Activated CD8-positive, alpha-beta memory T cell treated with anti-CD3 and anti-CD28 coated beads for 4 hours (primary cell): ENCODE measurements at places on chromosomes 6 and 20.

DNA sequence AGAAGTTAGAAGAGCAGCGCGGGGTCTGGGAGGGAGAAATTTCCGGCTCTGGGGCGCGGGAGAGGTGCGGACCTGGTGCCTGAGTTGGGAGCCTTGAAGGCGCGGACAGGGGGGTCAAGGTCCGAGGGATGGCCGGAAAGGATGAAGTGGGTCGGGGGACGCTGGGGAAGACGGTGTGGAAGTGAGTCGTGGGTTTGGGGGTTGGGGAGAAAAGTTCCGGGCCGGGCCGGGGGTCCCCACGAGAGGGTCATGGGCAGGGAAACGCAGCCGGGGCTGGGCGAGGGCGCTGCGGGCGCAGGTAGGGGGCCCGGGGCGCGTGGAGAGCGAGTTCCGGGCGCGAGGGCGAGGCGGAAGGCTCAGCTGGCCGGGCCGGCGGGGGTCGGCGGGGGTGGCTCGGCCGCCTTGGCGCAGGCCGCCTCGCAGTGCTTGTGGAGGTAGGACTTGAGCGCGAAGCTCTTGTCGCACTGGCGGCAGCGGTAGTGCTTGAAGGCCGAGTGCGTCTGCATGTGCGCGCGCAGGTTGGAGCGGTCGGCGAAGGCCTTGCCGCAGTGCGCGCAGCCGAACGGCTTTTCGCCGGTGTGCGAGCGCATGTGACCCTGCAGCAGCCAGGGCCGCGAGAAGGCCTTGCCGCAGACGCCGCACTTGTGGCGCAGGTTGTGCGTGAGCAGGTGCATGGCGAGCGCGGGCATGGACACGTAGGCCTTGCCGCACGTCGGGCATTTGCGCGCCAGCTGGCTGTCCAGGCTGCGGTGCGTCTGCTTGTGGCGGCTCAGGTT is 10.5 kb upstream of the SRXN1 start:
- no peak for DNase-seq

GRCh38 chr20:324177-325044 is 941 bp upstream of the SOX12 start:
- peak; percentile 83 for DNase-seq

- no peak for DNase-seq
Observed at GRCh38 chr6:24766680-24767462, 7.9 kb upstream of the GMNN start.

DNA sequence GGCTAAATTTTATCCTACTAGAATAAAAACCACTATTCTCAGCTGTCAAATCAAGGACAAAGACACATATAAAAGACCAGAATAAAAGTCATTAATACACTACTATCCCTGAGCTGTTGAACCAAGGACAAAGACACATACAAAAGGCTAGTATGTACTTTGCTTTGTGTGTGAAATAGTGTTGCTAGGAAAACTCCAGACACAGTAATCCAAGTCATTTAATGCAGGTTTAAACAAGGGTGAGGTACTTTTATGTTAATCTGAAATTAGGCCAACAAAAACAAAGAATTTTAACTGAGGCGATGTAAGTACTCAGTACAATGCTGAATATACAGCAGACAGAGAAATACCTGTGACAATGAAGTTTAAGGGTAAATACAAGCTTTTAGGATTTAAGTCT is 18.9 kb downstream of the GCLC start:
- no peak for DNase-seq

GRCh38 chr6:151044465-151045441 is 179.3 kb downstream of the MTHFD1L start:
- no peak for DNase-seq

GRCh38 chr20:4730780-4731179 is 9.1 kb downstream of the PRND start:
- DNase-seq, result no peak

- no peak for DNase-seq
Observed at GRCh38 chr6:80528115-80528514, 421.6 kb downstream of the BCKDHB start.

- DNase-seq, result no peak
Observed at GRCh38 chr6:111573892-111574797, 31.5 kb downstream of the TRAF3IP2 start.

DNA sequence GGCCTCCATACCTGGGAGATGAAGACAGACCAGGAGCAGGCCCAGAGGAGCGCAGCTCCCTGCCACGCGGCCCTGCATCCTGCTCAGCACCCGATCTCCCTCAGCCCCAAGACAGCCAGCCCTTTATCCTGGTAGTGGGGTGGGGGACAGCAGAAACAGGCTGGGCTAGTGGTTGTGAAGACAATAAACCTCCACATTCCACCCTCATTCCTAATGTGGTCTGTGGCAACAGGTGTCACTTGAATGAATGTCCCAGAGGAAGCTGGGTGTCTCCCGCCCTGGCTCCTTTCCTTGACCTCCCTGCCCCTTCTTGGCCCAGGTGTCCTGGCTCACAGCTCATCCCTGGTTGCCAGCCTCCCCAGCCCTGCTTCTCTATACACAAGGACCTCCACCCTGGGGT is at the start of gene C6orf15:
TSS of gene C6orf15 (minus strand) at position 98 of the 400 bp plus-strand sequence. CDS start at position 78, 20 bp downstream.
- DNase-seq, result no peak

DNA sequence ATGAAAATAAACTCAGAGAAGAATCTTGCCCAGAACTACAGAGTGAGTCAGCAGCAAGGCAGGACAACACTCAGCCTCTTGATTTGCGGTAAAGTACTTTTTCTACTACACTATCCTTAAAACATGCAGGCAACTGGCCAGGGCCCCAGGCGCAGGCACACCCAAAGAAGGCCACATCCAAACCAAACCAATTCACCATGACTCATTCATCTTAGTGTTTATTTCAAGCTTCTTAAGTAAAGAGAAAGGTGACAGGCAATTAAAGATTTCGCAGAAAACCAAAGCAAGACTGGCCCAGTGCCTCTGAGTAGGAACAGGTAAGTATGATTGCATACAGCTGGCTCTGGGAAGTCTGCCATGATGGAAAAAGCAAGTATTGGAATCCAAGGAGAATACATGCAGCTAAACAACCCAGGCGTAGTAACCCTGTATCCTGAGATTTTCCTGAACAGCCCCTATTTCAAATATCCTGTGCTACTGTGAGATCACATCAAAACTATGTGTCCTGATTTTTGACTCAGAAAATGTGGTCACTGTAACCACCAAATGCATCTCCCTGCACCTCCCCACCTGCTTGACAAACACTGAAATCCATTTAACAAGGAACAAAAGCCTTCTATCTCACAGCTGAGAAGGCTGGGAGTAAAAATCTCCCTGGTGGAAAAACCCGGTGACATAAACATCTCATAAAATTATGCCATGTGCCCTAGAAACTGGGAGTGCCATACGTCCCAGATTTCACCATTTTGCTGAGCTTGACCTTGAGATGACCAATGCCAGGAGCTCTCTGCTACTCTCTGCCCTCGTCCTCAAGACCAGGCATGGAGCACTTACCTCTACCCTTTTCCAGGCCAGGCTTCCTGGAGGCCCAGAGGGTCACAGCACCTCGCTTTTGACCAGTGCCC is 12.4 kb downstream of the WFDC3 start:
- DNase-seq, result no peak

DNA sequence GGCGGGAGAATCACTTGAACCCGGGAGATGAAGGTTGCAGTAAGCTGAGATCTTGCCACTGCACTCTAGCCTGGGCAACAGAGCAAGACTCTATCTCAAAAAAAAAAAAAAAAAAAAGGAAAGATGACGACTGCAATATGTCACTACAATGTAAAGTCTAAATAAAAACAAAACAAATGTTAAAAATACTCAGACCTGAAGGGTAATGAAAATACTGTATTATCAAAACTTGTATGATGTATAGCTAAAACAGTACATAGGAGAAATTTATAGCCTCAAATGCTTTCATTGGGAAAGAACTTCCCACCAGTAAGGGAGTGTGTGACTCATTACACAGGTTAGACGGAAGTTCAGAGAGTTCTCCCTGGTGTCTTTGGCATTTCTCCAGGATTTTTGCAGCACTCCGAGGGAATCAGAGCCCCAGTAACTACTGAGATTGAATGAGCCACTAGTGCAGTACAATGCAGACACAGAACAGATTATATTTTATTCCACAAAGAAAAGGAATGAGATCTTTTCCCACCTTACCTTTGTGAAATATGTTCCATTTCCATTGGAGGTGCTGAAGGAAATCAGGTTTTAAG is 12.5 kb upstream of the RALGAPB start:
- DNase-seq, result no peak

- no peak for DNase-seq
Observed at GRCh38 chr6:130843575-130844320, 16.5 kb downstream of the SMLR1 start.

- DNase-seq, result no peak
Observed at GRCh38 chr6:24918641-24919055, 17.1 kb downstream of the RIPOR2 start.

DNA sequence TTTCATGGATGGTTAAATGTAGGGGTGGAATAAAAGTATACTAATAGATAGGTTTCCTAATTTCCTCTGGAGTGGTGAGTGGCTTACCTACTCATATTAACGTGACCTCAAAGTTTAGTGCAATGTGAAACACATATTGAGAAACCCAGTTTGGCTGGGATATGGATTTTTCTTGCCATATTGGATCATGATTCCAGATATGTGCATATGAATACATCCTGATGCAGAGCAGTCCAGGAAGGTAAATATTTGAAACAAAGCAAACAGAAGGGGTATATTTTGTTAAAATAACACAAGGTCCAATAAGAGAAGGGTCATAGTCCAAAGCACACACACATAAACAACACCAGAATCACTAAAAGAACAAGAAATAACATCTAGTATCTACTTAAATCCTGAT is 608.1 kb downstream of the PKHD1 start:
- DNase-seq, result no peak

DNA sequence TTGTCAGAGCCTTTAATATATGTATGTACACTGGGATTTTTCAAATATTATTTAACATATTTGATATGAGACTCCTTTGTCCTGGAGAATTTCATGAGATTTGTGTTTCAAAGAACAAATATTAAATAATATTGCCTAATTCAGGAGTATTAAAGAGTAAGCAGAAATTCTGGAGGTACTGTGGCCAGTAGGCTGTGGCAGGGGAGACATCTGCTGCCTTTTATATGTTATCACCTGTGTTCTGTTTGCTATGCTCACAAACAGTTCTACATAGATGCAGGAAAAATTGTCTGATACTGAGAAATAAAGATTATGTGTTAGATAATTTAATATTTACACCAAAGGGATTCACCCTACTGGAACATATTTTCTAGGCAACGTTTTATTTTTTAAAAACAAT is 395.4 kb upstream of the SLC35B3 start:
- DNase-seq, result no peak

DNA sequence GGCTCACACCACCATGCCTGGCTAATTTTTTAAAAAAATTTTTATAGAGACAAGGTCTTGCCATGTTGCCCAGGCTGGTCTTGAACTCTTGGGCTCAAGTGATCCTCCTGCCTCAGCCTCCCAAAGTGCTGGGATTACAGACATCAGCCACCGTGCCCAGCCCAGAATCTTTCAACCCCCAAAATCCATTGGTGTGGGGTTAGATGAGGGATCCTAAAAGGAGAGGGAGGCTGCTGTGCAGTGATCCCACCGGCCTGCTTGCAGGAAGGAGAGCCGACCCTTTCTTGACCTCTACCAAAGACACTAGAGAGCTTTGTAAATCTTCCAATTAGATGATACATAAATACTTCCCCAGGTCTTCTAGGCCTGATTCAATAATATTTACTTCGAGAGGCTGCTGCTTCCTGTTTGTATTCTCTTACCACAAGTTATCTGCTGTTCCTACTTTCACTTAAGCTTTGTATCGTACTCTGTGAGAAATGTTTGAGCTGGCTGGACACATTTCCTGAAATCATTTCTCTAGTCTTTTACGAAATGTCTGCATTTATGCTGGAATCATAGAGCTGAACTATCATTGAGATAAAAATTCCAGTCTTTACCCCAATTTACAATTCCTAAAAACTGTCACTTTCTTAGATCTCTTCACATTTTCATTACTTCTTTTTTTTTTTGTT is 49.3 kb upstream of the IER3 start:
- no peak for DNase-seq
